ENCODE measurements at places on chromosomes 5 and 9. TPM values are rescaled to one million over a fixed set of nuclear protein-coding genes. Genes with fewer than 3 reads are reported as not detected.

The TMEM174 gene
- not detected for total RNA-seq

The DIRAS2 gene
- total RNA-seq = not detected

The NUTM2G gene
- total RNA-seq = not detected

The UNC5A gene
- 0.08 TPM for total RNA-seq

The GALNT12 gene
- 0.58 TPM for total RNA-seq

The SPINK7 gene
- total RNA-seq = not detected

The C9orf153 gene
- total RNA-seq = 0.42 TPM

Data from heart right ventricle (tissue), 16 donors.